AG09309 (cell line): ENCODE measurements at places on chromosomes 13 and 19.

- DNase-seq = no peak
Measured at GRCh38 chr19:45446295-45446694, 21.5 kb upstream of the FOSB start.

DNA sequence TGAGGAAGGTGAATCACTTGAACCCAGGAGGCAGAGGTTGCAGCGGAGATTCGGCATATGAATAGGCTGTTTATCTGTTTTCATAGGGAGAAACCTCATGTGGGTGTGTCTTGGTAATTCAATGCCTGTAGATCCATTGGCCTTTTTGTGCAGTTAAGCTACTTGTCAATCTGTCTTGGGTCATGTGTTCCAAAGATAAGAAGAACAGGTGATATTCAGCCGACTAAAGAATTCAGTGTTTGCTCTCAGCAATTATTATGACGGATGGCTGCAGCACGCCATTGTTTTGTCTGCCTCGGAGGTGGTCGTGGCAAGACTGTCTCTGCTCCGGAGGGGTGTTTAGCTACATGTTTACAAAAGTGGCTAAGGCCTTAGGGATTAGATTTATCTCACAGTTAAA lies 573.0 kb upstream of the PCDH9 start:
- no peak for DNase-seq

GRCh38 chr19:17346109-17346671 lies 8.8 kb downstream of the GTPBP3 start:
- no peak for DNase-seq

DNA sequence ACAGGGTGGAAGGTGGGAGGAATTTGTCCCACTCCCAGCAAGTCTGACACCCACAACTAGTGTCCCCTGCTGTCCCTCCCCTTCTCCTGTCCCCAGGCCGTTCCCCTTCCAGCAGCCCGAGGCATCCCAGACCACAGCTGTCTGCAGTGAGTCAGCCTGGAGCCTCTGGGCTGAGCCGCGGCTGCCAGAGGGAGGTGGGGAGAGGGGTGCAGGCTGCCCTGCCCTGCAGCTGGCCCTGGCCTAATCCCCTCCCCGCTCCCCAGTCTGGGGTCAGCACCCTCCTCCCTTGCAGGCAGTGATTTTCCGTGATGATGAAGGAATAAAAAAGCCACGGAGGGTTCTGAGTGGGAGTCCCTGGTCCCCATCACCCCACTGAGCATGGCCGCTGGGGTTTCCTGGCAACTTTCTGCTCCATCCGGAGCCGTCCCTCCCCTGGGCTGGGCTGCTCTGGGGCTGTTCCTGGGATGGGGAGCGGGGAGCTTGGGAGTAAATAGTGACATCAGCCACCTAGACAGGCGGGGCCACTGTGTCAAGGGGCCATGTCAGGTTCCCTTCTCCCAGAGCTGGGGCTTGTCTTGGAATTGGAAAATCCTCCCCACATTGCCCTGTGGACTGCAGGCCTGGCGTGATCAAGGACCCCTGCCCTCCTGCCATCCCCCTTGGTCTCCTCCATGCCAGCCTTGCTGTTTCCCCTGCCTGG lies 16.8 kb downstream of the SPC24 start:
- DNase-seq = peak; percentile 45

DNA sequence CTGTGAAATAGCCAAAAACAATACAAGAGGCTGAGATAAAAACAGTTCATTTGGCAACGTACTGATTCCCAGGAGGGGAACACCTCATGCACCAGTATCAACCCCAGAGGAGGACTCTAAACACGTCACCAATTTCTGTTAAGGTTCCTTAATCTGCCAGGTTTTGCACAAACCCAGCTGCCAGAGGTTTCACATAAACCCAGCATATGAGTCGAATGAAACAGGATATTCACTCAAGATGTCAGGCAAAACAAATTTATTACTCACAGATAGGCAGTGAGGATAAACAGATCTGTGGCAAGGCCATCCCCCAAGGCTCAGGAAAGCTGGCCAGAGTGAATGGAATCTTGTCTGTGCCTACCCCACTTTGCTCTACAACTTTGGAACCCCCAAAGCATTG lies 210.9 kb downstream of the GPC5 start:
- DNase-seq = no peak

DNA sequence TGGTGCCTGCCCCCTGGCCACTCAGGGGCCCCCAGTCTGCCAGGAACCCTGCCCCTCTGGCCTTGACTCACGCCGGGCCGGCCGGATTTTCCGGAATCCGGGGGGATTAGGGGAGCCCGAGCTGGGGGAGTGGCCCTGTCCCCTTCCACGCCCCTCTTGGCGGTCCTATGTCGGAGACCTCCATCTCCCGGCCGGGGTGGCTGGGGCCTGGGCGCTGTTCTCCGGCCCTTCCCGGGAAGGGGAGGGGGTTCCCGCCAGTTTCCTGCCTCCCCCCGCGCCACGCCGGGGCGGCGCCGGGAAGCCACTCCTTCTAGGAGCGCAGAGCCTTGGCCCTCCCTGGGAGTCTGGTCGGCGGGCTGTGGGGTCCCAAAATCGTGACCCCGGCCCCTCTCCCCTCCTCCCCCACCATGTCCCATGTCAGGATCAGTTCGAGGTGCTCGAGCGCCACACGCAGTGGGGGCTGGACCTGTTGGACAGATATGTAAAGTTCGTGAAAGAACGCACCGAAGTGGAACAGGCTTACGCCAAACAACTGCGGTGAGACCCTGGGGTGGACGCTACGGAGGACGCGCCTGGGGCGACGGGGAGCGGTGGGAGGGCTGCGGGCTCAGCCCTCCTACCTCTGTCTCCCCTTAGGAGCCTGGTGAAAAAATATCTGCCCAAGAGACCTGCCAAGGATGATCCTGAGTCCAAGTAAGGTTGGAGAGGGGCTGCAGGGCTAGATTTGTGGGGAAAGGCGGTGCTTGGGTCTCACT lies 1.3 kb downstream of the TRIP10 start:
- DNase-seq = no peak

GRCh38 chr13:99536023-99536422 lies 34.8 kb downstream of the TM9SF2 start:
- no peak for DNase-seq

- no peak for DNase-seq
Measured at GRCh38 chr19:47142779-47143178, 12.1 kb downstream of the SAE1 start.

GRCh38 chr19:46076951-46077814 lies 36.4 kb upstream of the IGFL4 start:
- DNase-seq = peak; percentile 32

DNA sequence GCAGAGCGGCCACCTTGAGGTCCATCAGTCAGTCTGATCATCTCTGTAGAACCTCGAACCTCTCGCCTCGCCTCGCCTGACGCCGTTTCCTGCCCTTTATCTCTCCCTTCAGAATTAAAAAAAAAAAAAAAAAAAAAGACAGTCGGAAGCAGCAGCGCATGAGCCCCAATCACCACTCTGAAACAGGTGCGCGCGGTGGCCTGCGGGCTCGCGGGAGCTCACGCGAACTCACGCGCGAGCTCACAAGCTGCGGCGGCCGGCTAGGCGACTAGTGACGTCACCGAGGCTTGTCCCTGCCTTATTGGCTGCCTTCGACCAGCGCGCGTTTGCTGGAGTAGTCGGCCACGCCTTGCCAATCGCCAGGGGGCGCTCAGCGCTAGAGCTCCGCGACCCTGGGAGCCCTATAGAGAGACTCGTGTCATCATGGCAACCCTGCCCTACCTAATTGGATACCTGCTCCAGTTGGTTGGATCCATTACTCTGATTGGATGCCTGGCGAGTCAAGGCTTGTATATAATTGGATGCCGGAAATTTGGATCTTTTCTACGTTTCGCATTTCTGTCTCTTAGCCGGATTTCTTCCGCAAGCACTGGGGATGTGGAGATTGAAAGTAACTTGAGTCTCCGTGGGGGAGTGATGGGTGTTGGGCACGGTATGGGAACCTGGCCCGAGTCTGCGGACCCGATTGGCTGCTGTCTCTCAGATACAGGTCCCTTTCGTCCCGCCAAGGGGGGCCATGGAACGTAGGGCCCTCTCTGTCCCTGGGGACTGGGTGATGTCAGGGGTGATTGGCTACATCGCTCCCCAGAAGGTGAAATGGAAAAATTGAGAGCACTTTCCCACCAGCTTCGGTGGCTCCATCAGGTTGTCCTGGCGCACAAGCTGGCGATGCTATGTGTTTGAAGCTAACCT lies 31.6 kb downstream of the SYT3 start:
- DNase-seq = no peak

GRCh38 chr19:1560286-1560882 lies 7.7 kb downstream of the MEX3D start:
- no peak for DNase-seq
